ENCODE measurements at places on chromosomes 12 and 14.
A peak's percentile ranks its signal among the peaks of the same experiment; 100 is the strongest.

GRCh38 chr14:50082784-50083466 is 33.4 kb downstream of the VCPKMT start:
- peak; percentile 88 for DNase-seq

DNA sequence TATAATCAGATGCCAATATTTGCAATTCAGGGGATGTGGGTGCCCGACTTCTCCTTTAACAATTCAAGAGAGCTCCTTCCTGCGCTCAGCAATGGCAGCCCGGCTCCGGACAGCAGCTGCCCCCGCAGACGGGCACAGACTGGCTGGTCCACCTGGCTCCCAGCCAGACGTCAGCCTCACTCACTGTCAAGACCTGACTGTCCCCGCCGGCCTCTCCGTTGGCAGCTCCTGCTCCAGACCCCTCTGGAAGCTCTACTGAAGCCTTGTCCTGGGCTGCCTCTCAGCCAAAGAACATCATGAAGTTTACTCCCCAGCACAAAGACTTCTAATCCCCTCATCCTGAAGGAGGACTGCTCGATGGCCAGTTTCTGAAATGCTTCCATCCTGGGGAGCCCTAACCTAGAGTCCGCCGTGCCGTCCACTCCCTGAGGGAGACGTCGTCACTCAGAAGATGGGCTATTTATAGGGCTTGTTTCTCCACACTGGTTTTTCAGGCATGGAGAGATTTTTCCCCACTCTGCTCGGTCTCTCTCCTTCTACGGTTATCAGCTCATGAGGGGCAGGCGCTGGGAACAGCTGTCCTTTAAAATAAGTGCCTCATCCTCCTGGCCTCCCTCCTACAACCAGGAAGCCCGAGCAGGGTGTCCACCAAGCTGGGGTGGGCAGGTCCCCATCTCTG is 126.2 kb downstream of the RFLNA start:
- no peak for DNase-seq

DNA sequence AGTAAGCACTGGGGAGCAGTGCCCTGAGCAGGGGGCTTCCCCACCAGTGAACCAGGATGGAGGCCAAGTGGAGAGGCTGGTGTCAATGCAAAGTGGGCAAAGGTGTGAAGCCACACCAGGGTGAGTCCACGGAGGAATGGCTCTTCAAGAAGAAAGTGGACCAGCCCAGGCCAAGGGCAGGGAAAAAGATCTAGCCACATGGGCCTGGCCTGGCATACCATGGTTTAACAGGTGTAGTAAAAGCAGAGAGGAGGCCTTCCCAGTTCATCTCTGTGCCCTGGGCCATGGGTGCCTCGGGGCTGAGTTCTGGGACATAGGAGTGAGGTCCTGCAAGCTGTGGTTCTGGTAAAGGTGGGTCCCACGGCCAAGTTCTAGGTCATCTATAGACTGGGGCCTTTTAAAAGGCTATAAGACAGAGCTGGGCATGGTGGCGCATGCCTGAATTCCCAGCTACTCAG is 153.4 kb downstream of the DPF3 start:
- no peak for DNase-seq

- DNase-seq: no peak
These were observed 21.8 kb upstream of the EGLN3 start for GRCh38 chr14:33972583-33973081.
